ENCODE measurements at places on chromosomes 2 and 18.

DNA sequence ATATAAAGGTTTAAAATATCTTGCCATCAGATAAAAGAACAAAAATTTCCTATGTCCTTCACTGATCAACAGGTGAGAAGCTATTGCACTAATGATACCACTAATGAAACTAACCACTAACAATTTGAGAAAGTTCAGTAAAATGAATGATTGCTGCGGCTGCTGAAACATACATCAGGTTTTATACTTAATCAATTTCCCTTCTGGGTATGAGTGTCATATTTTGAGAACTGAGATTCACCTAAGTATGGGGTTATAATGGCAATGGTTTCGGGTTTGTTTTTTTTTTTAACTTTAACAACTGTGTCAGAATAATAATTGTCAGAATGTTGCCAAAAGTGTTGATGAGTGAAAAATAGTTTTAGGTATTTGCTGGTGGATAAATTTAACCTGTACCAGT lies 151.3 kb upstream of the SLC39A10 start:
- DNase-seq: no peak

DNA sequence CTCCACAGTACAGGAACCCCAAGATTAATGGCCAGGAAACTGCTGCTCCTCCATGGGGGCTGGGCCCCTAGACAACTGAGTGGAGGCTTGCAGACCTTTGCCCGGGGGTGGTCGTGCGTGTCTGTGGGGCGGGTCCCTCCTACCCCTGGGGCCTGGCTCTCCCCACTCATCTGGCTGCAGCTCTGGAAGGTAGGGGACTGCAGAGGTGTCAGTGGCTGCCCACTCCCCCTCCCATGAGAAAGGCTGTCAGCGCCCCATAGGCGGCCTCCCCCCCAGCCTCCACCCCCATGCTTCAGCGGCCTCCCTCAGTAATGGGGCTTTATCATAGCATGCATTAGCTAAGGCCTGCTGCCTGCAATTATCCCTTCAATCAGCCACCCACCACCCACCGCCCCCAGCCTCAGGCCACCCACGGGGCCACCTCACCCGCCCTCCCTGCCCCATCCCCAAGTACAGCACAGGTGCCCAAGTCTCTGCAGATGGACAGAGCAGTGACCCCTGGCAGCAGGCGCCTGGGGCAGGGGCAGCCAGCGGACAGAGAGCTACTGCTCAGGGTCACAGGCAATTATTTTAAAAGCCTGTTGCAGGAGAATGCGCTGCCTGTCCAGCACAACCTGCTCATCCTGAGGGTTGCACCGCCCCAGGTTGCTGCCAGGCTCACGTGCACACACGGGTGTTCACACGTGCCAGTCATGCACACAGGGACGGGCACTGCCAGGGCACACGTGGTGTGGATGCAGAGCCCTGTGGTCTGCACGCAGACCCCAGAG lies 9.1 kb upstream of the ECEL1 start:
- no peak for DNase-seq

DNA sequence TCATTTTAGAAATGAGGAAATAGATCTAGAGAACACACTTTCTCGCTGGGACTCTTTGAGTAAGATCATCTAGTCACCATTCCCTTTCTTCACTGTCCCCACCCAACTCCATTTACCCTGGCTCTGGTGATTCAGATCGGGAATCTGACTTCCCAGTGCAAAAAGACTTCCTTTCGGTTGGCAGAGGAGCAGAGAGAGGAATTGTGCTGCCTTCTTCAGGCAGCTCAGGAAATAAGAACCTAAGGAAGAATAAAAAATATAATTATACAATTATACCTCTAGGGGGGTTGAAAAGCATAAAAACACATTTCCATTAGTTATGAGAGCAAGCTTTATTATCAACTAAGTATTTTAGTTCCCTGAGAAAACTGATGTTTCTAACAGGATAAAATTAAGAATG lies 9.3 kb upstream of the MPP4 start:
- peak; percentile 24 for DNase-seq

DNA sequence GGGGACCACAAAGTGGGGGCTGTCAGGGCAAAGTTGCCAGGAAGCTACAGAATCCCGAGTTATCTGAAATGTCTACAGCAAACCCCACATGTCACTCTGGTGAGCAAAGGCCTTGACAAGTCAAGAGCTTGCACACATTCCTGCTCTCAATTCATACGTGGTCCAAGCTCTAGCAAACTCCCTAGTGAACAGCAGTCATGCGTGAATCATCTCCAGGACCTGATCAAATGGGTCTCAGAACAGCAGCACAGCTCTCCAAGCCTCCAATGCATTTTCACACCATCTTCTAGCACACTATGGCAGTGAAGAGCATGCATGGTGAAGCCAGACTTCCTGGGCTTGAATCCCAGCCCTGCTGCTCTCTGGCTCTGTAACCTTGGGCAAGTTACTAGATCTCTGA lies 68.5 kb downstream of the MYO5B start:
- DNase-seq: peak; percentile 16

- no peak for DNase-seq
Measured at GRCh38 chr2:183623227-183623626, 499.0 kb downstream of the NUP35 start.

- no peak for DNase-seq
Measured at GRCh38 chr2:201255408-201256033, 4.8 kb upstream of the CASP8 start.

- no peak for DNase-seq
Measured at GRCh38 chr2:106270471-106270891, 76.4 kb upstream of the UXS1 start.

- no peak for DNase-seq
Measured at GRCh38 chr2:240512109-240512485, 45.7 kb downstream of the ANKMY1 start.

- DNase-seq: no peak
Measured at GRCh38 chr2:173599821-173600359, 245.2 kb downstream of the CDCA7 start.

DNA sequence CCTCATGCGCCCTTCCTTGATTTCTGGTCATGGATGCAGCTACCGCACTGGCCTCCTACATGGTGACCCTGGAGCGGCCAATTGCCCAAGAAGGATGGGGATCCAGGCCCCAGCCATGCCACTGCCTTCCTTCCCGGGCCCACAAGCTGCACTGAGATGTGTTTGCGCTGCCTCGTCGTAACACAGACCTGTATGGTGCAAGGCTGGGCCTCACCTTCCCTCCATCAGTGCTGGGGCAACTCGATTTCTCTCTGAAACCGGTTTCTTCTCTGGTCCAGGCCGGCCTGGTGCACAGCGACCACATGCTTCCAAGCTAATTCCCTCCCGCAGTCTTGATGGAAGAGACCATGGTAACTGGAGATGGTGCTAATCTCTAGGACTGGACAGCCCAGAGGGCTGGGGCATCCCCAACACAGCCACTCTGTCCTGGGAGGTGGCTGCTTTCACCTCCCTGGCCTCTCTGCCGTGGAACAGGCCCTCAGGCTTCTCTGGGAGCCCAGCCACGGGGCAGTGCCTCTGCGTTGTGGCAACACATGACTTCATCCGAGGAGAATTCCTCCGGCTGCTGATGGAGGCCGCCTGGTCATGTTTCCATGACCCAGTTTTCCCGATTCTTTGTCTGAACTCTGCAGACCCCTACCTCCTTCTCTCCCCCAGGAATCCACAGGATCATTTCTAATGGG lies 184.2 kb downstream of the GLI2 start:
- DNase-seq: no peak

- DNase-seq: no peak
Measured at GRCh38 chr2:86309966-86310365, 27.5 kb downstream of the REEP1 start.

DNA sequence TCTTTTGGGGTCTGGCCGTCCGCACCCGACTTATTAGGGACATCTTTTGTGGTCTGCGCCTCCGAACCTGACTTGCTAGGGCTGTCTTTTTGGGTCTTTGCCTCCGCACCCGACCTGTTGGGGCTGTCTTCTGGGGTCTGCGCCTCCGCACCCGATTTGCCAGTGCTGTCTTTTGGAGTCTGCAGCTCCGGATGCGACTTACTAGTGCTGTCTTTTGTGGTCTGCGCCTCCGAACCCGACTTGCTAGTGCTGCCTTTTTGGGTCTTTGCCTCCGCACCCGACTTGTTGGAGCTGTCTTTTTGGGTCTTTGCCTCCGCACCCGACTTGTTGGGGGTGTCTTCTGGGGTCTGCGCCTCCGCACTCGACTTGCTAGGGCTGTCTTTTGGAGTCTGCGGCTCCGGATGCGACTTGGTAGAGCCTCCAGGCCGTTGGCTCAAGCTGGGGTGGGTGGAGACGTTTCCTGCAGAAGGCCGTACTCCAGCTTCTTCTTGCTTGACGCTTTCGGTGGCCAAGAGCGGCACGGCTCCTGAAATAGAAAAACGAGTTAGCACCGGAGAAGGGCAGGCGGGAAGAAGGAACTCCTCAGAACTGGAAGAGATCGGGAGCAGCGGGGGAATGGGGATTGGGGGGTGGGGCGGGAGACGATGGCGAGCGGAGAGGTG lies 498 bp downstream of the TGOLN2 start:
- DNase-seq: peak; percentile 43

DNA sequence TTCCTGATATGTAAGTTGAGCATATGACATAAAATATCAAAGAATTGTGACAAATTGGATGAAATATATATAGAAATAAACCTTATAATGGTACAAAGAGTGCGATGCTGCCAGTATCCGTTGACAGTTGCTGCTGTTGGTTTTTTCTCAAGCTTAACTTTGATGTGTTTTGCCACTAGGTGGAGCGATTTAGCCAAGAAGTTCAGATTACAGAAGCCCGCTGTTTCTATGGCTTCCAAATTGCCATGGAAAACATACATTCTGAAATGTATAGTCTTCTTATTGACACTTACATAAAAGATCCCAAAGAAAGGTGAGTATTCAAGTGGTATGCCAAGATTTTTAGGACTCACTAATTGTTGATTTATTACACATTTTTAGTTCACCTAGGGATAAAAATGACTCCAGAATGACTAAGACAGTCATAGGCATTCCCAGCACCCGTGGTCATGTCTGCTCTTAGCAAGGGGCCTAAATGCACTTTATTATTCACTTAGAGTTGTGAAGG lies 2.1 kb downstream of the RRM2 start:
- peak; percentile 86 for DNase-seq

GRCh38 chr2:159193791-159194190 lies 92.7 kb downstream of the WDSUB1 start:
- no peak for DNase-seq

DNA sequence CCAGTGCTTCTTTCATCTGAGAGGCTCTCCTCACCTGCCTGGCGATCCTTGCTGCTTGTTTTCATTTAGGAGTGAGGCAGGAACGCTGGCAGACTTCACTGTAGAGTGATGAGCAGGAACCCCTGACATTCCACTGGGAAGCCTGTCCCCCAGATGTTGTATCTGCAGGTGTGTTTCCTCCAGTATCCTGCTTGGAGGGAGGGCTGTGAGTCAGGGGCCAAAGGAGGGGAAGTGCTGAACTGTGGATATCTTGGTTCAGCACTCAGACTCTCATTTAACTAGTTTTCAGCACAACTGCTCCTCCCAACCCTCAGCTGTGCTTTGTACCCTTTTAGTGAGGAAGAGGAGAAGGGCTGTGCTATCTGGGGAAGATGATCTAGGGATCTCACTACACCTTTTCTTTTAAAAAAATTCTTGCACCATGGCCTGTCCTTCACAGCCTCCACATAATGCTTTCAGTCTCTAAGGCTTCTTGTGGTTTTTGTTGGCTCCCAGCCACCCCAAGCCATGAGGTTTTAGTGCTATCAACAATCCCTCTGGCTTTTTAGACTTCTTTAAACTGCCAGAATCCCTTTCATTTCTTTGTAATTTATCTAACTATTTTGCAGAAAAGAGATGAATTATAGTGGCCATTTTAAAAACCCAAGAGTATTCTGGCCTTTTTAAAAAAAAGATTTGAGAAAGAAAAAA lies 11.2 kb downstream of the ANKAR start:
- DNase-seq: peak; percentile 30

DNA sequence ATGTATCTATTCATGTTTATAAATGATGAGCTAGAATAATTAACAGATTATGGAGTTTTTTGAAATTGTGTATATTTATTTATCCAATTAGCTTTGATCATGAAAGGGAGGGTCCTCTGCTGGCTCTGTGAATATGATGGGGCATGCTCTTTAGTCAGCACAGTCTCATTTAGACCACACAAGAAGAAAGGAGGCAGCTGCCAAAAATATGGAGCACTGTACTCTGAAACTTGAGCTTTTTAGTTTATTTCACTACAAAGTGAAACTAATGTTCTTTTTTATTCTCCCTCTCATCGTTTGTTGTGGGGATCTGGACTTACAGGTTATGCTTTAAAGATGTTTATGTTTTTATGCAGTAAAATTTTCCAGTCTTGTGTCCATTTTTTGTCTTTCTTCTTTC lies 266.9 kb upstream of the GULP1 start:
- no peak for DNase-seq

DNA sequence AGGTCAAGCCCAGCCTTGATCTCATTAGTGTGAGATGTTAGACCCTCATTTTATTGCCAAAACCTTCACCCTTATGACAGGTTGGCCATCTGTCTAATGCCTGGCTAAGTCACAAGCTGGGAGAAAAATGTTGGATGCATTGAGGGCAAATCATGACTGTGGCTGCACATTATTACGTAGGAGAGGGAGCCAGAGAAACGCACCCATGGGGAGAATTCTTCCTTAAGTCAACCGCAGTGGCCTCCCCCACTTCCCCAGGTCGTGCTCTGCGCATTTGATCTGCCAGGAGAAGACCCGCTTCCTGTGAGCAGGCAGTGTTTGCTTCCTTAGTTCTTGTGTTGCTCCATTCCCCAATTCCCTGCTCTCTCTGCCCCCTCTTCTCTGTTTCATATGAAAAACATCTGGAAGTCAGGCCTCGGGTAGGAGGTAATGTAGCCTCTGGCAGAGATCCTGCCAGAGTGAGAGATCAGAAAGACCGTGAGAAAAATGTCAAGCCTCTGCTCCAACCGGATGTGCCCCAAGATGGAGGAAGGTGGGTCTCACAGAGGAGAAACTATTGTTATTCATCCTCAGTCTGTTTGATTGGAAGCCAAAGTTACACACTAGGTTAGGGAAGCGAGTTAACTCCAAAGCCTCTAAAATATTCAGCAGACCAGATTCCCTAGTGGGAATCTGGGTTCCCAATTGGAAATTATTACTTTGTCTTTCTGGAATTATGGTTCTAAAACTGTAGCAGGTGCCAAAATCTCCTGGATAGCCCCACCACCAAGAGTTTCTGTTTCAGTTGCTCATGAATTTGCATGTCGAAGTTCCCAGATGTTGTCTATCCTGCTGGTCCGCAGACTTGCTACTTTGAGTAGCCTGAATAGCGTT lies 144.3 kb upstream of the PELI1 start:
- DNase-seq: no peak

GRCh38 chr2:32624812-32625211 lies 3.0 kb upstream of the TTC27 start:
- DNase-seq: no peak

Measured in bronchial epithelial cell (primary cell).